ENCODE measurements at places on chromosomes 3 and 15.

- no peak for DNase-seq
Observed at GRCh38 chr3:51605938-51606337, 65.1 kb upstream of the TEX264 start.

- peak; percentile 37 for DNase-seq
Observed at GRCh38 chr15:25783607-25784540, 79.3 kb downstream of the ATP10A start.

- no peak for DNase-seq
Observed at GRCh38 chr3:128103136-128103676, 20.4 kb downstream of the RUVBL1 start.

DNA sequence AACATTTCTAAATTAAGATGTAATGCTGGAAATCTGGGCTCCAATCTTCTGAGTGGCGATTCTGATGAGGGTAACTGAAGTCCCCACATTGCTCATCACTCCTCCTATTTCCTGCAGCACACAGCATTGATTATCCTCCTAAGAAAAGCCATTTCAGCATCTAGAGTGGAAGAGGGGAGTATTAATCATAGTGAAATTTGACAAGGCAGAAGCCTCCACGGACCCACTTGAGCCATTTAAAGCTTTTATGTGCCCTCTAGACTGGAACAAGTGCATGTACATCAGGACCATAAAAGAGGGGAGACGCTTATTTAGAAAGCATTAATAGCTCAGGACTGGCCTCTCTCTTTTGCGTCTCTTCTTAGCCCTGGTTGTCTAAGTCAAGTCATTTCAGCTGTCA, 25.8 kb downstream of the AQP9 start:
- no peak for DNase-seq

- DNase-seq, result peak; percentile 87
Observed at GRCh38 chr15:81410318-81410753, 36.3 kb upstream of the TMC3 start.

GRCh38 chr15:60569596-60569995, 90.7 kb upstream of the ICE2 start:
- DNase-seq, result no peak

GRCh38 chr3:152961323-152961722, 126.4 kb downstream of the P2RY1 start:
- no peak for DNase-seq
